ENCODE measurements at places on chromosomes 2 and 18.
A peak's percentile ranks its signal among the peaks of the same experiment; 100 is the strongest.

- no peak for DNase-seq
Measured at GRCh38 chr18:52715421-52715820, 375.4 kb downstream of the DCC start.

DNA sequence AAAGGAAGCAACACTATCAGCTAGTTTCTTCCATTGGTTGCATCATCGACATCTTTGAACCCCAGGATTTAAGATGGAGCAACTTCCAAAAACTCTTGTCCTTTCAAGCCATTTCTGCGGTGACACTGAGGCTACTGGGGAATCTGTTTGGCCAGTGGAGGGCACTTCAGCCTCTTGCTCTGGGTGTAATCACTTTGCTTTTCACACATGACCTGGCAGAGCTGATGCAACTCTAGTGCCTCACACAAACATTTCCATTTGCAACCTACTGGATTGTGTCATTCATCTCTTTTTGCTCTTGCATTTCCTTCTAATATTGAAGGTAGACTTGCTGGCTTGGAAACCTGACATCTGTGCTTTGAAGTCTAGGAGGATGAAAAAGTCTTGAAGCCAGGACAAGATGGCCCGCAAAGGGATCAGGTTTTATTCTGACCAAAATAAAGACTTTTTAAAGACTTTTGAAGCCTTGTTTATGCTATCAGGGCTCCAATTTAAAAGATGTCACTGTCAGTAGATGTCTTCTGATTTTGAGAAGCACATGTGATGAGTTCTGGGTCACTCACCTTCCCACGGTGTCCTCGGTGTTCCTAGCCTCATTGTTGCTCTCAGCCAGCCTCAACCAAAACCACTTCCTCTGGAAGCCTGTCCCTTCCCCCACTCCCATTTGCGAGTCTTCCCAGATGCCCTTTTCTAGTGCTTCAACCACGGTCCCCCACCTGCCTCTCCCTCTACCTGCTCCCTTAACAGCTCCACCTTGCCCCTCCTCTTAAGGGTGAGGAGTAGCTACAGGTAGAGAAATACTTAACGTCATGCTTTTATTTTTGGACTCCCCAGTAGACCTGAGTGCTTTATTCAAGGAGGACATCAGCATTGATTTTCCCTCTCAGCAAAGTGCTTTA, 69.7 kb upstream of the KCNE4 start:
- DNase-seq: peak; percentile 31

- DNase-seq: no peak
Measured at GRCh38 chr2:44912660-44913059, 28.8 kb upstream of the SIX3 start.

GRCh38 chr2:197024206-197024605, 97.7 kb upstream of the PGAP1 start:
- DNase-seq: no peak

DNA sequence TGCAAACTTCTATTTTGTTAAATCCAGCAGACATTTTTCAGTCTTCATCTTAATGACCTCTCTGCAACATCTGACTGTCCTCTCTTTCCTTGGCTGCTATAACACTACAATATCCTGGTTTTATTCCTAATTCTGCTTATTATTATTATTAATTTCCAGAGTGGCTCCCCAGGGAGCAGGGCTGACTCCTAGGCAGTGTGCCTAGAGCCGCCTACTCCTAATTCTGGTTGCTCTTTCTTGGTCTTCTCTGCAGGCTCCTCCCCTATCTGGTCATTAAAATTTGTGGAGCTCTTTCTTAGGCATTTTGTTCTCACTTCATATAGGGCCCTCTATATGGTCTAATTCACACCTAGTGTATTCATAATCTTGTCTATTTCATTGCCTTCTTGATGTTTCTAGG, 10.8 kb downstream of the LOXL3 start:
- DNase-seq: no peak
